CMK (cell line): ENCODE measurements at places on chromosomes 13 and 19.

DNA sequence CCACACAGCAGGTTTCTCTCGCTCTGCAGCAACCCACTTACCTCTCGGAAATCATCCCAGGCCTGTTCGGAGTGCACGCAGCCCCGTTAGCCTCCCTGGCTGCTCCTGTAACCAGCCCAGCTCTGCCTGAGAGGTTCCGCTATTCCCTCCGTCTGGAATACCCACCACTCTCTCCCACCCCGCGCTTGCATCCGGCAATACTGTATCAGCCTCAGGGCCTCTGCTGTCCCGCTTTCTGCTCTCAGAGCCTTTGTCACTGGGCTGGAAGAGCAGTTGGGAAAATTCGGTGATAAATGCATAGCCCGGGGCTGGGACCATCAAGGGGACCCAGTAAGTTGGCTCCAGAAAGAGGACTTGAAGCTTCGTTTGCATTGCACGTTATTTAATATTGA lies 759 bp upstream of the TLE6 start:
- no peak for DNase-seq

GRCh38 chr19:38277549-38277948 lies 13.2 kb downstream of the SPINT2 start:
- DNase-seq = no peak

- no peak for DNase-seq
These were observed 694.4 kb upstream of the PCDH20 start for GRCh38 chr13:62110079-62110478.

DNA sequence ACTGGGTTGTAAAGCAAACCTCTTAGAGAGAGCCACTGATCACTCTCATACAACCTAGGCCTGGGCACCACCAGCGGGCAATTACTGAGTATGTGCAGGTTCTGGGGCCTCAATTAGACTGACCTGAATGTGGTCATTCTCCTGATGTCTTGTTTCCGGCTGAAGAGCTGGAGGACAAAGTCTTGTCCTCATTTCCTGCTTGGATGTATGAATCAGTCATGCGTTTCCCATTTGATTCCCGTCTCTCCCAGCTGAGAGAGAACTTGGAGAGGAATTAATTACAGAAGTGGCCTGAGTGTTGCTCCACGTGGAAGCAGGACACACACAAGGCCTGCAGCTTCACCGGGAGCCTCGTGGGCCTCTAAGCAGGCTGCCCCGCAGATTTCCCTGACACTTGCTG lies 799.3 kb upstream of the ARGLU1 start:
- no peak for DNase-seq

- DNase-seq = no peak
These were observed 91.8 kb downstream of the UBL3 start for GRCh38 chr13:29758531-29759114.

DNA sequence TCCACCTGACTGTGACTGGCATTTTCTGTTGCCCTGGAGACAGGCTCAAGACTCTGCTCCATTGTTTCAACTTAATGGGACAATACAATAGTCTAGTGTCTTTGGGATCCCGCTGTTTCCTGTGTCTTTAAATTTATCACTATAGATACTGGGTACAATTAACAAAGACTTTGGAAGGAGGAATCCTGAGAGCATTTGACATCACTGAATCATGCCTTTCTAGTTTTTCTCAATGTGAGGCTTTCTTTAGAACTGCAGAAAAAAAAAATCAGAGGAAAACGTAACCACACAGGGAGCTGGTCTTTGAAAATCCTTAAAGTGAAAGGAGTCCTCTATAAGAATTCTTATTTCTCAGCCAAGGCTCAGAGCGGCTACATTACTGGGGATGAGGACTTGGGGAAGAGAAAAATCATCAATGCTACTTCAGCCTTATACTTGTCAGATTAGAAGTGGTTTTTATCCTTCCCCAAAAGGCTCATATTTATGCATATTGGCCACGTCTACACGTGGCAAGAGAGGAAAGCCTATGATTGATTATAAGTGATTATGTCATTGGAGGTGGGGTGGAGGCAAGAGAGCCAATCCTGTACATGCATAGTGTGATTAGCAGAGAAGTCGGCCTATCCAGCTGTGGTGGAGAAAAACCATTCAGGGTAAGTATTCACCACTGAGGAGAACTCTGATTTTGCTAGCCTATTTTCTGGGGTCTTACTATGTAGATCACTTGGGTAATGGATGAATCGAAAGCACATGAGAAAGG lies 34.4 kb upstream of the UBL3 start:
- no peak for DNase-seq

- no peak for DNase-seq
These were observed 34.7 kb upstream of the IRS2 start for GRCh38 chr13:109821103-109821502.

GRCh38 chr13:28273919-28274318 lies 135.6 kb downstream of the PAN3 start:
- DNase-seq = no peak

- DNase-seq = no peak
These were observed 58.4 kb downstream of the UNC13A start for GRCh38 chr19:17629760-17630159.
